ENCODE measurements at places on chromosomes 16 and 17.

DNA sequence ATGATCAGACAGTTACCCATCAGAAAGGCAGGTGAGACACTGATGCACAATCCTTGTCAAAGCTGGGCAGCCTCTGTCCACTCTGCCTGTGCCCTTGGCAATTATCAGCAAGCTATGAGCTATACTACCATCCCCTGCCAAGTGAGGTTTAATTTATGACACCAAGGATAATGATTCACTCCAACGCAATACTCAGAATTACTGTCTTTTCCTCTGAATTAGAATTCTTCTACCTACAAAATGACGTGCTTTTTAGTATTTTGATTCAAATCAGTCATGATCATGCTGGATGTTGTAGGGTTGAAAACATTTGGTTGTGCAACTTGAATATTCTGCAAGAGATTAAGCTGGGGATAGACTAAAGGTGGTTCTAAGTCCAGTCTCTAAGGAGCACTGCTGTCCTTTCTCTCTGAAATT, 116.8 kb upstream of the SOX9 start:
- no peak for DNase-seq

DNA sequence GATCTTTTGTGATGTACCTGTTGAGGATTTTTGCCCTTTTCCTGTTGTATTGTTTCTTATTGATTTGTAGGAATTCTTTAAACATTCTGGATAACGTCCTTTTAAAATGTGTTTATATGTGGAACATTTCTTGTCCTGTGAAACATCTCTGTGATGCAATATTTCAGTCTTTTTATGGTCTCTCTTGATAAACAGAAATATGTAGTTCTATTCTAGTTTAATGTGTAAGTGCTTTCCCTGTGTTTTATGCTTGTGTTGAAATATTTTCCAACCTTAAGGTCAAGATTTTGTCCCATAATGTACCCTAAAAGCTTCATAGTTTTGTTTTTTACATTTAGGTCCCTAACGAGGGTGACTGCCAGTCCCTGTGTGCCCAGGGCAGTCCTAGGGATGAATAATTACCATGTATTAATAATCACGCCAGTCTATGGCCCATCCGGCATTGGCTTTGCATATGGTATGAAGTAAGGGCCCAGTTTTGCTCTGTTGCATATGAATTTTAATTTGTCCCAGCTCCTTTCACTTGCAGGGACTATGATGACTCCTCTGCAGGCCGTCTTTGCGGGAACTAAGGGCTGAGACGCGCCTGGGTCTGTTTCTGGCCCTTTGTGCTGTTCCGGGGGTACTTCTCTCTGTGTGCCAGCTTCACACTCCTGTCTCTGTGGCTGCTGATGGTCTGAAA, 44.2 kb downstream of the RPTOR start:
- DNase-seq, result no peak

DNA sequence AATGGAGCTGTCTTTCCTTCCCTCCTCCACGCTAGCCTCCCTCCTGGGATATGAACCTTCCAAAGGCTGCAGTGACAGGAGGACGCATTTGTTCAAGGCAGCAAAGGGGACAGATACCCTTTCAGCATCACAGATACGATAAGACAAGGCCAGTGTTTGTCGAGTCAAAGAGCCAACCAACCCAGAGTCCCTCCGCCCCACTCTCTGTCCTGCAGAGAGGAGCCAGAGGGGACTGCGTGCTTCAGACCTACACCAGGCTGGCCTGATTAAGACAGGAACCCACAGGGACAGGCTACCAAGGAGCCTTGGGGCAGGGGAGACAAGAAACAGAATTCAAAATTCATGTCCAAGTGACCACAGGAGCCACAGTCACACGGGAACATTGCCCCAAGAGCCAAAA, 72.6 kb upstream of the CDH5 start:
- DNase-seq, result no peak

GRCh38 chr17:5262416-5262991, 19.6 kb upstream of the RABEP1 start:
- no peak for DNase-seq

GRCh38 chr16:1333149-1333812, at the start of gene BAIAP3:
Gene BAIAP3 (plus strand): TSS chr16:1333645. CDS start chr16:1338550, 4,905 bp downstream.
- no peak for DNase-seq

DNA sequence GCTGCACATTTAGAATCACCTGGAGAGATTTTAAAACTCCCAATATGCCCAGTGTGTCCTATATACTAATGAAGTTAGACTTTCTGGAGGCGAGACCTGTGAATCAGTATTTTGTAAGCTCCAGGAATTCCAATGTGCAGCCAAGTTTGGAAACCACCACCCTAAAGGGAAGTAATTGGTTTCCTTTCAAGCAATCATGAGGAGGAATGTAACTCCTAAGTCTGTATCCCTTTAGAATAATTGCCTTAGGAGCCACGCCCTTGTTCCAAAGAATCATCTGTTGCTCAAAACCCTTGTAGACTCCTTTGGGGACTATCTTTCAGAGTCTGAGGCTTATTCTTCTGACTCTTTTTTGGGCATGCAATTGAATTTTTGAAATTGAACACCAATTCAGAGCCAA, 84.4 kb downstream of the DNAH9 start:
- no peak for DNase-seq

DNA sequence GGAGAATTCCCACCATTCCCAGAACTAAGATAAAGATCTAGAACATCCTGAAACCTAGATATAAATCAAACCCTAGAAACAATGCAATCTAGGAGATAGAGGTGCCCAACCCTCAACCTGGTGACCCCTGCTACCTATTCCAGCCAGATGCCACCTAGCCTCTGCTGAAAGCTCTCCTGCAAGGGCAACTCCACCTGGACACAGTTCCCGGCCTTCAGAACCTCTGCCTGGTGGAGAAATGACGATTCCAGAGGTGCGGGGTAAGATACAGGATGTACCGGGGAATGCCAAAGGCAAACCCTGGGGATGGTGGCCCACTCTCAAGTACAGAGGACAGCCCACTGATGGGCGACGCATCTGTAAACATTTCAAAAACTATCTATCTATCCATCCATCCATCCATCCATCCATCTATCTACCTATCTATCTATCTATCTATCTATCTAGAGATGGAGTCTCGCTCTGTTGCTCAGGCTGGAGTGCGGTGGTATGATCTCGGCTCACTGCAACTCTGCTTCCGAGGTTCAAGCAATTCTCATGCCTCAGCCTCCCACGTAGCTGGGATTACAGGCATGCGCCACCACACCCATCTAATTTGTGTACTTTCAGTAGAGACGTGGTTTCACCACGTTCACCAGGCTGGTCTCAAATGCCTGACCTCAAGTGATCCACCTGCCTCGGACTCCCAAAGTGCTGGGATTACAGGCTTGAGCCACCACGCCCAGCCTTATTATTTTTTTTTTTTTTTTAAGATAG, 19.0 kb downstream of the MEAK7 start:
- DNase-seq, result no peak

- peak; percentile 51 for DNase-seq
These were observed 7.3 kb downstream of the SLC22A31 start for GRCh38 chr16:89192956-89193575.

DNA sequence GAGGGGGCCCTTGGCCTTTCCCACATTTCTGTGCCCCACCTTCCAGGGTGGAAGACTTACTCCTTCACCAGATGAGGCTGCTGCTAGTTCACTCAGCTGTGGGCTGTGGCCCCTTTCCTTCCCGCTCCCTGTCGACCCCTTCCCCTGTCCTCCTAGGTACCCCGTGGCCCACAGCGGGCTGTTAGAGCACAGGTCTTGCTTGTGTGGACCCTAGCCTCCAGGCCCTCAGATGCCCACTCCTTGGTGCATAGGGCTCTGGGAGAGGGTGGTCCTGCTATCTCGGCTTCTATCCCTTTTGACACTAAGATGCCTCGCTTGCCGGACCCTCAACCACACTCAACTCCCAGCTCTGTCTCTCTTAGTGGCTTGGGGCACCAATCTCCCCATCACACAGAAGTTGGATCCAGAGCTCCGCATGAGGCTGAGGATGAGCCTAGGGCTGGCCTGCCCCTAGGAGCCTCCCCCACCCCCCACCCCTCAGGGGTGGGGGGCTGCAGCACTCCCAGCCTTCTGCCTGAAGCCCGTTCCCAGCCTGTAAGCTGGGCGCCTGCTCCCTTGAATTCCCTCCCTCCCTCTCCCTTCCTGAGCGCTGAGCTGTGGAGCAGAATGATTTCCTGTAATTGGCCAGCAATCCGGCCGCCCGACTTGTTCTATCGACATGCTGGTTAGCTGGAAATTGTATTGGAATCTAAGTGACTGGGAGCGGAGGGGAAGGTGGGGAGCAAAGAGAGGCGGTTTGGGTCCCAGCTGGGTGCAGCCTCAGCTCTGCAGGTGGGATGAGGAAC, 30.9 kb downstream of the DCAKD start:
- DNase-seq, result no peak

DNA sequence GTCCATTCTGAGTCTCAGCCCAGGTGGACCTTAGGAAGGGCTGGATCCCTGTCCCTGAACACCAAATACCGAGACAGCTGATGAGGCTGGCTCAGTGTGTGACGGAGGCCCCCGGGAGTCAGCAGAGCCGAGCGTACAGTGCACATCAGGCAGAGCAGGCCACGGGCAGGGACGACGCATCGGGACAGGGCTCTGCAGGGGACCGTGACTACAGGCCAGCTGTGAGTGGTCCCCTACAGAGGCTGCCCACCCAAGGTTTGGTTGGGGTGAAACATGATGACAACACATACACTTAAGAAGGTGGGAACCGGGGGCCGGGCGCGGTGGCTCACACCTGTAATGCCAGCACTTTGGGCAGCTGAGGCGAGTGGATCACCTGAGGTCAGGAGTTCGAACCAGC, 6.4 kb downstream of the CCDC137 start:
- no peak for DNase-seq

GRCh38 chr16:85395913-85396878, 216.9 kb upstream of the GSE1 start:
- DNase-seq, result no peak

All from amniotic stem cell (primary cell).